Fibroblast of skin of back (primary cell): ENCODE measurements at places on chromosomes 7 and 10.

- DNase-seq: peak; percentile 99
Observed at GRCh38 chr10:126459878-126460481, 71.7 kb upstream of the ADAM12 start.

DNA sequence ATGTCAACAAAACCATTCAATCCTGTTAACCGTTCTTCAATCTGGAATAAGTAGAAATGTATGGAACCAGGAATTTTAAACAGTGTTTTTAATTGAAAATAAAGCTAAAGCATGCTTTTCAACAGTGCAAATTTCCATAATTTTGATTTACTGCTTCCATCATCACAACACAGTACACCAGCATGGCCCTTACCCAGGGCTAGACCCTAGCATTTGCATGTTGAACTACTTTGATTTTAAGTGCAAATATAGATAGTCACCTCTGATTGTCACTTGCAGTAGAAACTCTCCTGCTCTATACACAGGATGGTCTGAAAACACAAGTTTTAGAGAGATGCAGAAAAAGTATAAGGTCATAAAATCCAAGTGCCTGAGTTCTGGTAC, 12.1 kb downstream of the SKIDA1 start:
- no peak for DNase-seq

DNA sequence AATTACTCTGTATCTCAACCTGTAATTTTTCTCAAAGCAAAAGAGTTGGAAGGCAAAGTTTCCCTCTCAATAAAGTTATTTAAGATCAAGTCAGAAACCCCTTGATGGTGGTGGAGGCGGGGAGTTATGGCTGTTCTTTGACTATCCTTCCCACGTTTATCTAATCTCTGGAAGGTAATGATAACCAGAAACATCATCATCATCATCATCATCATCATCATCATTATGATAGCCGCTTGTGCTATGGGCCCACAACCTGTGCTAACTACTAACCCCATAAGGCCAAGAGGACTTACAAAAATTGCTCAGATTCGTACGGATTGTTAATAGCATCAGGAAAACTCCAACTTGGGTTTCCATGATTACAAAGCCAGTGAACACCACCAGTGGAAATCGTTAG, 502.3 kb downstream of the SH2D4B start:
- no peak for DNase-seq

DNA sequence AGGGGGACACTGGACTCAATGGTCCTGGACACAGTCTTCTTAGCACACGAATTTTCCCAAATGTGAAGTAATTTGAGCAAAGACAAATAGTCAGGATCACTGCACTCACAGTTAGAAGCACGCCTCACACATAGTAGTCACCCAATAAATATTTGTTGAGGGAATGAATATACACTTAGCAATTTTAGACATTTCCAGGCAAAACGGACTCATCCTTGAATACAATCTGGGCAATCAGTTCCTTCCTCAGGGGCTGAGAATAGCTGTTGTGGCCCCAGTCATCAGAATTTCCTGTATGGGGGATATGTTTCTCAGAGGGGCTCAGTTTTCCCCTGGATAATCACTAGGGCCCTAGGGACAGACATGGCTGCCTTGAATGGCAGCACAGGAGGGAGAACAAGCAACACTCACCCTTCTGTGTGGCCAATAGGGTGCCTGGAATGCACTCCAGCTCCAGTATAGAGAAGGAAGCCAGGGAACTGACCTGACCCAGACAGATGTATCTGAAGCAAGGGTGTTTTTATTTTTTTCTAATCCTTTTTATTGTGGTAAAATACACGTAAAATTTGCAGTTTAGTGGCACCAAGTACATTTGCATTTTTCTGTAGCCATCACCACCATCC, 282.7 kb upstream of the ZNF32 start:
- peak; percentile 98 for DNase-seq
